ENCODE measurements at places on chromosomes 3 and 15.

GRCh38 chr15:75346796-75347221 is at the start of gene NEIL1:
NEIL1 (plus strand) TSS chr15:75347039; CDS start chr15:75348906, 1,867 bp downstream.
- DNase-seq, result no peak

DNA sequence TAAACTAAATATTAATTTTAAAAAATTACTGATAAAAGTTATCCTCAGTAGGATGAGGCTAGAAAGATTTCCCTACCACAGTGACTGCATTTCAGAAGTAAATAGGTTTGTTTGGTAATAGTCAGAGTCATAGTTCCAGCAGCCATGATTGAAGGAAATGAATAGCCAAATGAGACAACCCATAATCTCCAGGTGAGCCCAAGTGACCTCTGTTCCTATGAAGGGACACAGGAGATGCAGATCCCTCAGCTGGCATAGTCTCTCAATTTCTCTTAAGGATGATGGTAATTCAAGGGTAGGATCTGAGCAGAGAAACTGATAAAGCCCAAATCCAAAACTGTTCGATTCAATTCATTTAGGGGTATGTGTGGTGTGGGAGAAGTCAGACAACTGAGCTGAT is 461.8 kb downstream of the RAP2B start:
- no peak for DNase-seq

DNA sequence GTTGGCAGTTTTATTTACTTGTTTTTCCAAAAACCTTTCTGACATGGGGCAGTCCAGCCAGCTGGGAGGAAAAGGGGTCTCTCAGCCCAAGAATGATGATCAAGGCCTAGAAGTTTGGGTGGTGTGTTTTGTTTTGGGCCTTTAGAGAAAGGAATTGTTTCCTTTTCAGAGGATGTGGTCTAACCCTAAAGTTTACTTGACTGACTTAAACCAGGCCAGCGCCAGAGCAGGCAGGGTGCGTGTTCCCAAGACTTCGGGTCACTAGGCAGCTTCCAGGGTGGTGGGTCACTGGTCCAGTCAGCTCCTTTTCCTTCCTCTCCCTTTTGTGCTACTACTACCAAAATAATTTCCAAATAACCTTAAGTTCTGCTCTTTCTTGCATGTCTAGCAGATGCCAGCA is 4.9 kb downstream of the FLNB start:
- DNase-seq, result no peak

DNA sequence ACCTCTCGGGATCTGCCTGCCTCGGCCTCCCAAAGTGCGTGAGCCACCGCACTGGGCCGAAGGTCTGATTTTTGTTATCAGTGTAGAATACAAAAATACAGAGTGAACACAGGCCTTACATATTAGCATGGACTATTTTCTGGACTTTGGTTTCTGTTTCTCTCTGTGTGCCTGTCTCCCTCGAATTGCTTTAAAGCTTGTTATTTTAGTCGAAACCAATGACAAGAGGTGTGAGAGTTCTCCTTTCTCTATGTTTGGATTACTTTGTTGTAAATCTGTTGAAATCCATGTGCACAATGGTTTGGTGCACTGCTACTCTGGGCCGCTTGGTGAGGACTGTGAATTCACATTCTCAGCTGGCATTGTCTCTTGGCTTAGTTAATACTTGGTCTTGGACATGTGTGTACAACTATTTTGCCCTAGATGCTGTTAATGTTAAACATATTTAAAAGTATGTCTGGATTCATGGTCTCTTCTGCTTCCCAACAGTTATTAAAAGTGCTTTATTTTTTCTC is 23.9 kb downstream of the MED12L start:
- DNase-seq, result no peak

DNA sequence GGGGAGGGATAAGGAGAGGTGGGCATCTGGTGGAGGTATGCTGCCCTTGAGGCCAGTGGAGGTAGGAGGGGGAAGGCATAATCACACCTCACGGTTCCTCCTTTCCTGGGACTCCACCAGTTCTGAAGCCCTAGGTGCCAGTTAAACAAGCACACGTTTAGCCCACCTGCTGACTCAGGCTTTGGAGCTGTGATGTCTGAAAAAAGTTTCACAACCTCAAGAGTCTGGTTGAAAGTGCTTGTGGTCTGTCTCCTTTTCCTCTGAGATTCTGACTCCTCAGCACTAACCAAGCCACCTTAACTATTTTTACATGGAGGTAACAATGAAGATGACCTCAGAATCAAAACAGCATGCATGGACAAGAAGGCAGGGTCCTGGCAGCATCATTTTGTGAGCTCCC is 23.0 kb downstream of the HPS3 start:
- peak; percentile 54 for DNase-seq

DNA sequence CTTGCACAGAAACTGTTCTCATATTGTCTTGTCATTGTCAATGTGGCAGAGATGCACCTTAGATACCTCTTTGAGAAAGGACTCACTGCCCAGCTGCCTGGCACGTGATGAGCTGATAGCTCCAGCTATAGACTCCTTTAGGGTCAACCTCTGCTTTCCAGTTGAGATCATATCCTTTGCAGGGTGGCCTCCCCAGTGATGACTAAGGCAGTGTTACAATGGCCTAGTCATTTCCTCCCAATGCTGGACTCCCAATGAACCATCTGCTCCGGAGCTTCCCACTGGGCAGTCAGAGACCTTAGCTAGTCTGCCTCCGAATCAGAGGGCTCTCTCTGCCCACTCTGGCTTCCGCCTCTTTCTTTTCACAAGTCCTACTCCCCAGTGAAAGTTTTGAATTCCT is 79.5 kb downstream of the CHRD start:
- peak; percentile 71 for DNase-seq

DNA sequence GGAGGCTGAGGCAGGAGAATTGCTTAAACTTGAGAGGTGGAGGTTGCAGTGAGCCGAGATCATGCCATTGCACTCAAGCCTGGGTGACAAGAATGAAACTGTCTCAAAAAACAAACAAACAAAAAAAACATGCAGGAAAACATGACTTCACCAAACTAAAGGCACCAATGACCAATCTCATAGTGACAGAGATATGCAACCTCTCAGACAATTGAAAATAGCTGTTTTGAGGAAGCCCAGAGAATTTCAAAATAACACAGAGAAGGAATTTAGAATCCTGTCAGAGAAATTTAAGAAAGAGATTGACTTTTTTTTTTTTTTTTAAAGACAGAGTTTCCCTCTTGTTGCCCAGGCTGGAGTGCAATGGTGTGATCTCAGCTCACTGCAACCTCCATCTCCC is 26.1 kb downstream of the NCBP2 start:
- no peak for DNase-seq

- no peak for DNase-seq
Measured at GRCh38 chr15:90761629-90762028, 44.5 kb downstream of the BLM start.

- DNase-seq, result no peak
Measured at GRCh38 chr3:86547692-86548091, 443.3 kb downstream of the VGLL3 start.

- no peak for DNase-seq
Measured at GRCh38 chr3:133989936-133990702, 39.6 kb downstream of the SLCO2A1 start.

DNA sequence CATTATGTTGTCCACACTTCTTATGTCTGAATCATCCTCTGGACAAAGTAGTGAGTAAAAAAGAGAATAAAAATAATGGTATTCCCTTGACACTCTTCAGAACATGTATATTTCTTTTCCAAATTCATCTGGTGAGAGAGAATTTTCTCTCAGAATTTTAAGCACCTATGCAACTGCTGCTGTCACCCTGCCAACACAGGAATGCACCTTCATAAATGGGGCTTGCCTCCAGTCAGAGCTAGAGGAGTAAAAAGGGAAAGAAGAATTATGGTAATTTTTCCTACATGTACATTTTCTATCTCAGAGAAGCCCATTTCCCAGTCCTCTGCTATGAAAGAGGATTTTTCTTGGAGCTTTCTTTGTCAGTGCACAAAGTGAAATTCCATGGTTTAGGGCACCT is 92.2 kb upstream of the ALCAM start:
- no peak for DNase-seq

- DNase-seq, result peak; percentile 67
Measured at GRCh38 chr3:33061782-33062181, 35.2 kb downstream of the GLB1 start.

DNA sequence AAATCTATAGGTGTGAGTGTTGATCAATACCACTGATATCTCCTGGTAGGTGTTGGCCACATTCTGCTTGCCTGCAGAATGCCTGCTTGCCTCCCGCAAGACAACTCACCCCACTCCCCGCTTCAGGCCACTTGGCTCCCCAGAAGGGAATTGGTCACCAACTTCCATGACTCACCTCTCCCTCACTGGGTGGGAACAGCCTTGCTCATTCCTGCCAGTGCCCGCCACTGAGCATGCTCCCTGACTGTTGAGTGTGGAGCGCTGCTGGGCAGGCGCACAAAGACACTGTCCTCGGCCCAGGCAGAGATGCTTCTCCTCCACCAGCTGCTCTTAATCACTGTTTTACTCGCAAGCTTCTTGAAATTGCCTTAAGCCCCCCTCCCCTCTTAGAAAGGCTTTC is 57.3 kb upstream of the PPP2R3A start:
- DNase-seq, result no peak

DNA sequence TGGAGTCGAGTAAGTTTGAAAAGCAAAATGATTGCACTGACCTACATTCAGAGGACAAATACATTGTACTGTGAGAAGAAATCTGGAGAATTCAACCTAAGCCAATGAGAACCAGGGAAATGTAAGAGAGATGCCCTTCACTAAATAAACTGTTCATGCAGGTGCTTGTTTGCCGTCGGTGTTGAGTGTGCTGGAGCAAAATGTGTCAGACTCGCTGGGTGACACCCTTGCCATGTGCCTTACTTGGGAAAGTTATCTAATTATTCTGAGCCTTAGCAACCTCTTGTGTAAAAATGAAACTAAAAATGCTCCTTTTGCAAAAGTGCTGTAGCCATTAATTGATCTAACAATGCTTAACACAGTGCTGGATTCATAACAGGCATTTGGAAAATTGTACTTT is 140.4 kb downstream of the GABRB3 start:
- no peak for DNase-seq

- no peak for DNase-seq
Measured at GRCh38 chr15:60576044-60576443, 97.1 kb upstream of the ICE2 start.

- DNase-seq, result peak; percentile 61
Measured at GRCh38 chr3:126932188-126932931, 50.6 kb upstream of the PLXNA1 start.

DNA sequence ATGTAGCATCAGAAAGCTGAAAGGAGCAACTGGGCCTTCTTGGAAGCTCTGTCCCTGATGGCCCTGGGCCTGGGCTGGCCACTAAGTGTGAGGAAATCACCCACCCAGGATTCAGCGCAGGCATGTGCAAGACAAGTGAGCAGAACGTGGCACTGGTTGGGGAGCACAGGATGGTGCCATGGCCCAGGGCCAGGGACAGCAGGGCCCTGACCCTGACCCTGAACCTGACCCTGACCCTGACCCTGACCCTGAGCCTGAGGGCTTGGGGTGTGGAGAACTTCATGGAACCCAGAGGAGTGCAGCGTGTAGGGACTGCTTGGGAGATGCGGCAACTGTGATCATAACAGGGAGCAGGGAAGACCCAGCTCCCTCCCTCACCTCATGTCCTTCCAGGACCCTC is 5.9 kb upstream of the ALDH1L1 start:
- no peak for DNase-seq

- no peak for DNase-seq
Measured at GRCh38 chr3:25036633-25037032, 391.4 kb upstream of the RARB start.

GRCh38 chr3:192980632-192981031 is 63.0 kb upstream of the MB21D2 start:
- DNase-seq, result no peak

- no peak for DNase-seq
Measured at GRCh38 chr15:46126581-46126980, 491.8 kb downstream of the SQOR start.

- DNase-seq, result no peak
Measured at GRCh38 chr3:9779721-9780457, 10.1 kb upstream of the CAMK1 start.

DNA sequence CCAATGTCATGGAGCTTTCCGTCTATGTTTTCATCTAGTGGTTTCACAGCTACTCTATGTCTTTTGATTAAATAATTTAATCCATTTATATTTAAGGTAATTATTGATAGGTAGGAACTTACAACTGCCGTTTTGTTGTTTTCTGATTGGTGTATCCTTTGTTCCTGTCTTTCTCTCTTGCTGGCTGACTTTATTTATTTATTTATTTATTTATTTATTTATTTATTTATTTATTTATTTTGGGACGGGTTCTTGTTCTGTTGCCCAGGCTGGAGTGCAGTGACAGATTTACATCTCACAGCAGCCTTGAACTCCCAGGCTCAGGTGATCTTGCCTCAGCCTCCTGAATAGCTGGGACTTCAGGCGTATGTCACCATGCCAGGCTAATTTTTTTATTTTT is 299.2 kb upstream of the COL8A1 start:
- no peak for DNase-seq

- DNase-seq, result no peak
Measured at GRCh38 chr15:62841269-62841628, 201.3 kb upstream of the TPM1 start.

- peak; percentile 71 for DNase-seq
Measured at GRCh38 chr15:66774001-66774814, 72.2 kb downstream of the SMAD6 start.

DNA sequence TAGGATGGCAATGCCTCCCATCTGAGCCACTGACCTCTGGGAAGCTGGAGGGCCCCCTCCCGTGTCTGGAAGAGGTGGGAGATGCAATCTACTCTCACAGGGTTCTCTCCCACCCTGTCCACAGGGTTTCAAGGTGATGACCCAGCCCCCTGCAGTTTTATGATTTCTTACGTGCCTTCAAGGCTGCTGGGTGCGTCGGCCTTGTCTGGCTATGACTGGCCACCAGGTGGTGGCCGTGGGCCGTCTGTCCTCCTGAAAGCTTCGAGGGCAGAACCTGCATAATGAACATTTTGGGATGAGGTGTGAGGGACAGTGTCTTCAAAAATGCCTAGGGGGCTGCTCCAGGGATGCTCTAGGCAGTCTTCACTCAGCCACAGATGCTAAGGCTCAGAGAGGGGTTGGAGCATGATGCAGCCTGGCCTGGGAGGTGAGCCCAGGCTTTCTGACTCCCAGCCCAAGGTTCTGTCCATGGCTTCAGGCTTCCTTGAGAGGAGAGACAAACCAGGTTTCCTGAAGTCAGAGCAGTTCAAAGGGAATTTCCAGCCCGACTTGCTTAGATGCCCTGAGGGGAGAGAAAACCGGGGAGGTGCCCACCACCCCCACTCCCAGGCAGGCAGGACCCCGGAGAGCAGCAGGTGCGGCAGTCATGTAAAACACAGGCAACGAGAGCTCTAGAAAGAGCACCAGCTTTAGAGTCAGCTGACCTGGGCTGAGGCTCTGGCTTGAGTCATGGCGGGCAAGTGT is 18.7 kb downstream of the ISG20 start:
- DNase-seq, result peak; percentile 65

- DNase-seq, result no peak
Measured at GRCh38 chr15:57283774-57284503, 92.4 kb upstream of the CGNL1 start.
